Spinal cord (tissue), 10 donors: ENCODE measurements at places on chromosomes 3 and 15.

GRCh38 chr15:62798536-62798935 lies 244.0 kb upstream of the TPM1 start:
- DNase-seq = no peak
- H3K4me3 ChIP-seq = no peak overlapping the region
- H3K36me3 ChIP-seq = peaks cover 40% of the 10 kb centered on the region
- H3K27ac ChIP-seq = no peak overlapping the region

DNA sequence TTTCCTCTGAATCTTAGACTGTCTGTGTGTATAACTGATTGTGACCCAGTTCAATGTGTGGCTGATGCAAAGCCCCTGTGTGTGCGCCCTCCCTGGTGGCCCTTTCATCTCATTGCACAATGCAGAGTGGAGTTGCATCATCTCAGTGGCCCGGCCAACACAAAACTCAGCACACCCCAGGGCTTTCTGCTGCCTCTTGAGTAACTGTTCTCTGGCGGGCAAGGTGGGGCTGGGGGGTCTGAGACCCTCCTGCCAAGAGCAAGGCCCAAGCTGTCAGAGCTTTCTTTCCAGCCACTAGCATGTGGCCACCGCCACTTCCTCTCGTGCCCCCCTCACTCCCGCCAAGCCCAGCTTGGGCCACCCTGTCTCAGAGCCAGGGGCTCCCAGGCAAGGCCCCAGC lies 80.7 kb upstream of the ALDH1L1 start:
- peaks cover 27% of the 10 kb centered on the region for H3K4me1 ChIP-seq
- H3K36me3 ChIP-seq = no peaks in the 10 kb centered on the region
- H3K27ac ChIP-seq = peak overlapping the region; percentile 60
- H3K4me3 ChIP-seq = no peak overlapping the region
- H3K27me3 ChIP-seq = no peaks in the 10 kb centered on the region

- no peaks in the 10 kb centered on the region for H3K36me3 ChIP-seq
- H3K27me3 ChIP-seq = no peaks in the 10 kb centered on the region
- peak overlapping the region; percentile 92 for H3K27ac ChIP-seq
- H3K4me1 ChIP-seq = peaks cover 58% of the 10 kb centered on the region
- peak overlapping the region; percentile 35 for H3K4me3 ChIP-seq
Observed at GRCh38 chr3:126267169-126267975, 87.0 kb upstream of the ALDH1L1 start.

GRCh38 chr3:119427669-119428068 lies 35.7 kb downstream of the TMEM39A start:
- H3K4me1 ChIP-seq = no peaks in the 10 kb centered on the region
- no peak overlapping the region for H3K4me3 ChIP-seq
- peaks cover 5% of the 10 kb centered on the region for H3K36me3 ChIP-seq

DNA sequence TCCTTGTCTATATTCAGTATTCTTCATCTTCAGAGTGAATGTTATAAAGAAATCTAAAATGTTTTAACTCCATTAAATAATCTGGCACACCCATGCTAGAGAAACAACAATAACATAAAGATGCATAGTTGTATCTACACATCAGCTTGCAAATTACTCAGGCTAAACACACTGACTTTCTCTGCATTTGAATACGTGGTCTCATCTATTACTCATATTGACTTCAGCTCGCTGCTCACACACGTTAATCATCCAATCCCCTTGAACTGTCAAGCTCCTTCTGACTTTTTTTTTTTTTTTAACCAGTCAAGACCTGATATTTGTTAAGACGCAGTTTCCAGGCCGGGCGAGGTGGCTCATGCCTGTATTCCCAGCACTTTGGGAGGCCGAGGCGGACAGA lies 1137.3 kb upstream of the CADM2 start:
- no peaks in the 10 kb centered on the region for H3K4me1 ChIP-seq
- no peaks in the 10 kb centered on the region for H3K36me3 ChIP-seq
- no peak overlapping the region for H3K4me3 ChIP-seq
- DNase-seq = no peak

DNA sequence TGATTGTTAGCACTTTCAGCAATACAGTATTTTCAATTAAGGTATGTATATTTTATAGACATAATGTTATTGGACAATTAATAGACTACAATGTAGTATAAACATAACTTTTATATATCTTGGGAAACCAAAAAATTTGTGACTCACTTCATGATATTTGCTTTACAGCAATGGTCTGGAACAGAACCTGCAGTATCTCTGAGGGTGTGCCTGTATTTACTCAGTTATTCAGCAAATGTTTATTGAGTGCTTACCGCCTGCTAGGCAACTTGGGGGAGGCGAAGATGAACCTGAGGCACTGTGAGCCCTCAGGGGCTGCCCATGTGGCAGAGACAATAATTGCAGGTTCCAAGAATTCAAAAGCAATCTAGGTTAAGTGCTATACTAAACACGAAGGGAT lies 144.8 kb downstream of the GABRB3 start:
- DNase-seq = no peak
- no peak overlapping the region for H3K4me3 ChIP-seq
- no peak overlapping the region for H3K27ac ChIP-seq
- H3K4me1 ChIP-seq = peaks cover 4% of the 10 kb centered on the region
- H3K27me3 ChIP-seq = no peaks in the 10 kb centered on the region

DNA sequence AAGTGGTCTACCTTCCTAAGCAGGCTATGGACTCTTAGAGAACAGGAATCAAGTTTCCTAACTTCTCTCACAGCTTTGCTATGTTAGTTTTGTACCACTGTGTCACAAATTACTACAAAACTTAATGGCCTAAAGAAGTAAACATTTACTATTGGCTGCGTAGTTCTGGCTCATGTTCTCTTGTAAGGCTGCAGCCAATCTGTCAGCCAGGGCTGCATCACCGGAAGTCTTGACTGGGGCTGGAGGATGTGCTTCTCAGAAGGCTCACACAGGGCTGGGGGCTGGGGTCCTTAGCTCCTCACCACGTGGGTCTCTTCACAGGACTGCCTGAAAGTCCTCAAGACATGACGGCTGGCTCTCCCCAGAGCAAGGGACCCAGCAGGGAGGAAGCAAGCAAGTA lies 15.5 kb downstream of the STIMATE start:
- H3K4me3 ChIP-seq = no peak overlapping the region
- H3K27ac ChIP-seq = no peak overlapping the region
- H3K36me3 ChIP-seq = peaks cover 8% of the 10 kb centered on the region
- no peaks in the 10 kb centered on the region for H3K27me3 ChIP-seq

- H3K36me3 ChIP-seq = no peaks in the 10 kb centered on the region
- H3K27me3 ChIP-seq = no peaks in the 10 kb centered on the region
- DNase-seq = no peak
- no peak overlapping the region for H3K27ac ChIP-seq
- H3K4me3 ChIP-seq = no peak overlapping the region
Observed at GRCh38 chr15:50167110-50167509, 14.9 kb upstream of the SLC27A2 start.

- peaks cover 15% of the 10 kb centered on the region for H3K4me1 ChIP-seq
- no peak for DNase-seq
Observed at GRCh38 chr15:43270113-43270665, 3.5 kb upstream of the TGM5 start.

GRCh38 chr3:156910022-156910421 lies 83.9 kb downstream of the LEKR1 start:
- no peaks in the 10 kb centered on the region for H3K4me1 ChIP-seq
- no peaks in the 10 kb centered on the region for H3K36me3 ChIP-seq
- no peak for DNase-seq

GRCh38 chr3:156603379-156604017 lies 48.6 kb upstream of the SSR3 start:
- no peak overlapping the region for H3K4me3 ChIP-seq
- DNase-seq = no peak
- no peak overlapping the region for H3K27ac ChIP-seq
- H3K36me3 ChIP-seq = no peaks in the 10 kb centered on the region
- H3K27me3 ChIP-seq = peaks cover 2% of the 10 kb centered on the region

DNA sequence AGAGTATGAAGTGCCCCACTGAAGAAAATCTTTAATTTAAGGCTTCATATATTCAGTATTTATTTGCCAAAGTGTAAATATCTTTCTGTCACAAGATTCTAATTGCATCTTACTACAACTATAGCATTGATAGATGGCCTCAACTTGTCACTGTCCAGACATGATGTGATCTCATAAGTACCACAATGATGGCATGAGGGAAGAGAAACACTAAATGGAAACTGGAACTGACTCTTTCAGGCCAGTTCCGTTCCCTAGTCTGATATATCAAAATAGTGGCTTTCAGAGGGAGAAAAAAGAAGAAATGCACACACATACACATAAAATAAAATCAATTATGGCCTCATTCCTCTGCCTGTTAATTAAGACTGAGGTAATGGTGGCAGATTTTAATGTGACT lies 615.7 kb downstream of the TBL1XR1 start:
- H3K27me3 ChIP-seq = no peaks in the 10 kb centered on the region
- DNase-seq = no peak
- H3K27ac ChIP-seq = no peak overlapping the region
- H3K36me3 ChIP-seq = no peaks in the 10 kb centered on the region

GRCh38 chr15:48759921-48760320 lies 50.9 kb downstream of the CEP152 start:
- no peaks in the 10 kb centered on the region for H3K4me1 ChIP-seq
- DNase-seq = no peak
- H3K36me3 ChIP-seq = no peaks in the 10 kb centered on the region
- no peak overlapping the region for H3K4me3 ChIP-seq
- no peak overlapping the region for H3K27ac ChIP-seq
- no peaks in the 10 kb centered on the region for H3K27me3 ChIP-seq

DNA sequence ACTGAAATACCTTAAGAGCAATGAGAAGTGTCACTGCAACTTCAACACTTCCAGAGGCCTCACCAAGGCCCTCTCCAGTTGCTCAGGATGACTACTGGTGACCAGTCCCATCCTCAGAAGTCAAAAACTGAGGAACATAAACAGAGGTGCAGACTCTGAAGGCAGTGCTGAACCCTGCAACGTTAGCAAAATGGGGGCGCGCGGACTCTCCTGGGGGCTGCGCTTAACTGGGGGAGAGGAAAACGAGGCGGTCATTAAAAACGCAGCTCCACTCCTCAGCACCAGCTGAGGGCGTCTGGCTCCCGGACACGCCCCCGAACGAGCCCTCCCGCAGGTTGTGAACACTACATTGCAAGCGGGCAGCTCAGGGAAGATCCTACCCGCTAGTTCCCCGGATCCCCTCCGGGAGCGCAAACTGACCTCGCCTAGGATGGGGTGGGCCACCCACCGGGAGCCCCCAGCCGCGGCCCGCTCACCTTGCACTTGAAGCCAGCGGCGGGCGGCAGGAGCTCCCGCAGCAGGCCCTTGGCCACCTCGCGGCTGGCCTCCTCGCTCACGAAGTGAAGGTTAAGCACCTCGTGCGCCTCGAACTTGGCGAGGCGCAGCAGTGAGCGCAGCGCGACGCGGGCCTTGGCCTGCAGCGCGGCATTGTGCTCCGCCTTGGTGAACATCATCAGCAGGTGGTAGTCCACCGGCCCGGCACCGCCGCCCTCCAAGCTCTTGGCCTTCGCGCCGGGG lies 711 bp downstream of the XXYLT1 start:
- peak overlapping the region; percentile 95 for H3K27ac ChIP-seq
- peaks cover 24% of the 10 kb centered on the region for H3K4me1 ChIP-seq
- DNase-seq = no peak
- H3K36me3 ChIP-seq = peaks cover 16% of the 10 kb centered on the region

- no peaks in the 10 kb centered on the region for H3K4me1 ChIP-seq
- H3K27me3 ChIP-seq = no peaks in the 10 kb centered on the region
- no peak for DNase-seq
- H3K27ac ChIP-seq = no peak overlapping the region
Observed at GRCh38 chr3:56291953-56292352, 176.3 kb downstream of the ERC2 start.

GRCh38 chr3:189361103-189361835 lies 189.5 kb downstream of the TPRG1 start:
- no peak overlapping the region for H3K27ac ChIP-seq
- no peak overlapping the region for H3K4me3 ChIP-seq
- H3K36me3 ChIP-seq = no peaks in the 10 kb centered on the region

DNA sequence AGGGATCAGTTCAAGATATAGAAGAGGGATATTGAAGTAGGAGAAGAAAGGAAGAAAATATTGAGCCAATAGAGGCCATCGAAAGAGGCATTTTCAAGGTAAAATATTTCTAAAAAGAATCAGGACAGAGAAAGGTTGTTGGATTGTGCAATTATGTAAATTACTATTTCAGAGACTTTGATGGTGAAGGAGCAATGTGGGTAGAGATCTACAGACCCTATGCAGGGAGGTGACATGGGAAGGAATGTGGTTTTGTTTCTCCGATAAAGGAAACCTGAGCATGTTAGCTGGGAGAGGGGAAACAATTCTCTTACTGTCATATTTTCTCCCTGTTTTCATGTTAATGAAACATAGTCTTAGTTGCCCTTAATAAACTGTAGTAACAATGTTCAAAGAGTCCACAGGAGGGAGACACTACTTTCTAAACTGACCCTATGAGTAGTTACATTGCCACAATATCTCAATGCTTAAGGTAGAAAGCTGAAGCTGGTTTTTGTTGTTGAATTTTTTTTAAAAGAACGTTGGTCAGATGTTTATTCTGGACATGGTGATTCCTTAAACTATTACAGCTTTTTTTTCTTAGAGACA lies 133.3 kb downstream of the GRM7 start:
- no peak for DNase-seq
- H3K4me1 ChIP-seq = no peaks in the 10 kb centered on the region

GRCh38 chr3:146529021-146529420 lies 15.4 kb downstream of the PLSCR1 start:
- no peaks in the 10 kb centered on the region for H3K27me3 ChIP-seq
- H3K27ac ChIP-seq = no peak overlapping the region
- DNase-seq = no peak

DNA sequence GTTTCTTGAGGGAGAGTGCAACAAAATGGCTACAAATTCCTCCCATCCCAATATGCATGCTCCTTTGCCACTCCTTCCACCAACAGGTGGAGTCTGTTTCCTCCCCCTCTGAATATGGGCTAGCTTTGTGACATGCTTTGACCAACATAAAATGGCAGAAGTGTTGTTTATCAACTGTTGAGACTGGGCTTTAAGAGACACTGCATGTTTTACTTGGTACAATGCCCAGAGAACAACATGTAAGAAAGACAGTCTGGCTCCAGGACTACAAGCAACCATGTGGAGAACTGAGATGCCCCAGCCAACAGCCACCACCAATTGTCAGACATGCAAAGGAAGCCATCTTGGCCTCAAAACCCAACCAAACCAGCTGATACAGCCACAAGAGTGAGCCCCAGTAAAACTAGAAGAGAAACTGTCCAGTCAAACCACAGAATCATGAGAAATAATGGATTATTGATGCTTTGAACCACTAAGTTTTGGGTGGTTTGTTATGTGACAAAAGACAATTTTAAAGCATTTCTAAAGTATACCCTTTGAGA lies 40.5 kb downstream of the NUDT16 start:
- DNase-seq = no peak
- no peaks in the 10 kb centered on the region for H3K36me3 ChIP-seq
- H3K4me1 ChIP-seq = no peaks in the 10 kb centered on the region
- H3K4me3 ChIP-seq = no peak overlapping the region
- no peak overlapping the region for H3K27ac ChIP-seq
- no peaks in the 10 kb centered on the region for H3K27me3 ChIP-seq

GRCh38 chr3:146390957-146391356 lies 78.4 kb downstream of the PLSCR2 start:
- no peaks in the 10 kb centered on the region for H3K4me1 ChIP-seq
- no peak for DNase-seq
- no peaks in the 10 kb centered on the region for H3K27me3 ChIP-seq
- H3K36me3 ChIP-seq = no peaks in the 10 kb centered on the region
- H3K4me3 ChIP-seq = no peak overlapping the region

GRCh38 chr3:164004205-164004604 lies 1074.1 kb downstream of the SI start:
- H3K4me3 ChIP-seq = no peak overlapping the region
- no peak for DNase-seq
- no peaks in the 10 kb centered on the region for H3K27me3 ChIP-seq
- H3K27ac ChIP-seq = no peak overlapping the region

GRCh38 chr15:85772668-85773067 lies 22.1 kb downstream of the KLHL25 start:
- H3K4me1 ChIP-seq = peaks cover 97% of the 10 kb centered on the region
- peak overlapping the region; percentile 60 for H3K27ac ChIP-seq
- H3K27me3 ChIP-seq = no peaks in the 10 kb centered on the region
